ENCODE measurements at places on chromosomes 2 and 18.

DNA sequence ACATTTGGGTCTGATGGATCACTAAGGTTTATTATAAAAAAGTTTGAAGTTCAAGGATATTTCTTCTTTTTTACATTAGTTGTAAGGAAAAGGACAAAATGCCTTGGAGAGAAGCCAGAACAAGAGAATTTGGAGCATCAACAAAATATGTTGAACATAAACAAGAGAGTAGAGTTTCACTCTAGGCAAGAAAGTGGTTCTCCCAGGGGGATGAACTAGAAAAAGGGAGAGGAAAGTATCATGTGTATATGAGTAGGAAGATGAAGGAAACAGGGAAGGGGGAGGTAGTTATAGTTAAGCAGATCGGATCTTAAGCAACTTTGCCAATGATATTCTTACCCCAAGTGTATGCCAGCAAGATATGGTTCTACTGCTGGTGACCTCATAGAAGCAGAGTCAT, 63.8 kb upstream of the GALNT3 start:
- DNase-seq, result no peak

DNA sequence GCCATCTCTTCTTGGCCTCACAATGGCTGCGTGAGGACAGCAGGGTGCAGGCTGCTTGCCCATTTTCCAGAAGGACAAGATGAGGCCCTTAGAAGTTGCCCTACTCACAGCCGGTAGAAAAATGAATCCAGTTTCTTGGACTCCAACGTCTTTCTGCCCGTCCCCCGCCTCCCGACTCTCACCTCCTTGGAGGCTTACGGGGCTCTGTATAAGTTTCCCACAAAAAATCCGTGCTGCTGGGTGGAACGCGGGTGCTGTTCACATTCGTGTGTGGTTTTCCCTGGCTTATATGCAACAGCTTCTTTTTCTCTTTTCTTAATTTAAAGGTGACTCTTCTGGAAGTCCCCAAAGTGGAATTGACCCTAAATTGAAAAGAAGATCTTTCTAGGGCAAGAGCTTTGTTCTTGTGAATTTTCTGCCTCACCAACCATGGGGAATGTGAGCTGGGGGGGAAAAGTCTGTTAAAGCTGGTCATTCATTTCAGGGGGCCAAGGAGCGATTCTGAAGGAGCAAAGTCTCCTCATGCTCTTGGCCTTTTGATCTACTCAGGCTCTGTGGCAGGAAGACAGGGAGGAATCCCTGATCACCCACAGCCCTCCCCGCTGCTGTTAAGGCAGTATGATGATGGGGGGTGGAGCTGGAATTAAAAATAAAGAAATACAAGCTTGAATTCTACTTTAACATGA, 51.3 kb downstream of the DDX1 start:
- DNase-seq, result no peak

- DNase-seq, result no peak
Measured at GRCh38 chr2:95277246-95277906, 3.1 kb downstream of the PROM2 start.

- DNase-seq, result peak; percentile 65
Measured at GRCh38 chr2:111702119-111702803, 181.7 kb downstream of the ANAPC1 start.

DNA sequence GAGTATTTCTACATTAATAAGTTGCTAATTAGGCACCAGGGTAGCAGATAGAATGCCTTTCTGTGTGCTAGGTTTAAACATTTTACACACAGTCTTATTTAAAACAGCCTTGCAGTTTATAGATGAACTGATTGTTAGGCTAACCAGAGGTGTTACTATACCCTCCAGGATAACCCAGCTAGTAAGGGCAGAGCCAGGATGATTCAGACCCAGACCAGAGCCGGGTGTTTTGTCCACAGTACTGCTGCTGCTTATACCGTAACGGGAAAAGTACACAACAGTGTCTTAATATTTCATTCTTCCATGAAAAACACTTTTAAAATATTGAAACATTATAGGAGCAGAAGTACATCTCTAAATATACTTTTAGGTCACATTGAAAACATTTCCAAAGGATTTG, 82.7 kb downstream of the MALT1 start:
- no peak for DNase-seq

DNA sequence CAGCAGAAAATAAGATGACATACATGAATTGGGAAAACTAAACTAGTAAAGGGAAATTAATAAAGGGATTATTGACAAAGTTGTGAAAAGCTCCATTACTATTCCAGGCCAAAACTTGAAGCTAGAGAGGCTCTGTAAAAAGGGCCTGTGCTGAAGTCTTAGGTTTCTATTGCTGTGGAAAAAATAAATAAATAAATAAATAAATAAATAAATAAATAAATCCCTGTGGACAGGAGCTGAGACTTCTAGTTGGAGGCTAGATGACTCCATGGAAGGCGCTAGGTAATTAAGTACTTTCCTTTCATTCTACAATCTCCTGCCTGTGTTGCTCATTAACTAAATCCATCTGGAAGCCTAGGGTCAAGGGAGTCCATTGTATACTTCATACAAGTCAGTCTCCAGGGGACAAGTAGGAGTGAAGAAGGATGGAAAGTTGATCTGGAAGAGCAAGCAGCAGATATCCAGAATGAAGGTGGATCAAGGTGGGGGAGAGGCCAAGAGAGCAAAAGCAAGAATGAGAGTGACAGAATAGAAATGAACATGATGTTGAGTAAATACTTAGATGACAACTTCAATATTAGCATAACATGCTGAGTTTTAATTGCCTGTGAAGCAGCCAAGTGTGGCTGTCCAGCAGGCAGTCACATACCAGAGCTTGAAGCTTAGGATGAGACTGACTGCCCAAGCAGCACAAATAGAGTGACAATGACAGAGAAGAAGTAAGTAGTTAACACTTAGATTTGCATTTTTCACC, 26.2 kb upstream of the CCNT2 start:
- no peak for DNase-seq

DNA sequence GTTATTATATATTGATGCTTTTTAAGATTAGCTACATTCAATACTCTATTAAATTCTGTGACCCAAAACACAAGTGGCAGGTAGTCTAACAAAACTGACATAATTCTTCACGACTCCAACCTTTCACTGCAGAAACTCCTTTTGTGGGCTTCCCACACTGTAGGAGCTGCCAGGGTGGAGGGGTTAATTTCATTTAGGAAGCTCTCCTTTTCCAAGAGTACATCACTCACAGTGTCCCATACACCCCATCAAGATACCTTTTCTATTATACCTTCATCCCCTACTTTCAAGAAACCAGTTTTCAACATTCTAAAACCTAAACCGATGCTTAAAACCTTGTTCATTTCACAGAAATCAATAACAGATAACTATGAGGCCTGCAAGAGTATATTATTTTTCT, 825 bp downstream of the THUMPD2 start:
- DNase-seq, result no peak

DNA sequence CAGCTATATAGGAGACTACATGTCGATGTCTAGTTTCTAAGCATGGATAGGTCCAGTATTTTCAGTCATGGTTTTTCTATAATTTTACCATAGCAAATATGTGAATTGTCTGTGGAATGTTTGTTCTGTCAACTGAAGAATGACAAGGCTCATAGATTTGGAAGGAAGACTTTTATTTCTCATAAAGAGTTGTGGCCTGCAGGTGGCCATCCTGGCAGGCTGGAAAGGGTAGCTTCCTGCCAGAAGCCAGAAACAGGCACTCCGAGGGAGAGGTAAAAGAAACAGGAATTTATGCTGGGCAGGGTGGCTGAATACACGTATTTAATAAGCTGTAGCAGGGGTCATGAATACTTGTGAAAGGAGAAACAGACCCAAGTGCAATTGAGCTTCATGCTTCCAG, 182.1 kb downstream of the PARD3B start:
- no peak for DNase-seq

- DNase-seq, result no peak
Measured at GRCh38 chr2:231886071-231886681, 40.0 kb downstream of the NPPC start.

DNA sequence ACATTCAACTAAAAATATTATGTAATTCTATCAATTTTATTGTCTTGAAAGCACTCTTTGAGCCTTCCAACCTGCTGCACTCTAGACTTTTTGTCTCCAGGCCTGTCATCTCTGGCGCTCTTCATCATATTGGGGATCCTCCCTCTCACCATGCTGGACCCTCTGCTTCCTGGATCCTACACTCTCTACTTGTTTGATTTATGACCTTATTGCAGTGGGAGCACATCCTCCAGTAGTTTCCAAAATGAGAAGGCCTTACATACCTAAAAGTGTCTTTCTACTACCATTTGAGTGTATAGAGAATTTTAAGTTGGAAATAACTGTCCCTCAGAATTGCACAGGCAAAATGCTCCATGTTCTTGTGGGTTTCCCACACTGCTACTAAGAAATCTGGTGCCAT, 25.2 kb downstream of the PNO1 start:
- no peak for DNase-seq

DNA sequence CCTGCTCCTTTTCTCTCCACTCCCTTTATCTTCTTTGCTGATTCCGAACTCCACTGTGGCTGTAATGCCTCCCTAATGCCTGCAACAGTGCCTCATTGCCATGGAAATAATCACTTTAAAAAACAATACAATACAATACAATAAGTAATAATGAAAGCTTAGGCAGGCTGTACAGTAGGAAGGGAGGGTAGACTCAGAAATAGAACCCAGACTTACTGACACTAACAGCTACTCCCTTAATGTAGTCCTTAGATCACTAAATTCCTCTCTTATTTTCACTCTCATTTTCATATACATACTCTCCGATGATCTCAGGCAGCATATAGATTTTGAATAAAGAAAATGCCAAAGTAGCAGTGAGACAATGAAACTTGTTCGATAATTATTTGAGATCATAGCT, 70.2 kb downstream of the DLGAP1 start:
- DNase-seq, result no peak

DNA sequence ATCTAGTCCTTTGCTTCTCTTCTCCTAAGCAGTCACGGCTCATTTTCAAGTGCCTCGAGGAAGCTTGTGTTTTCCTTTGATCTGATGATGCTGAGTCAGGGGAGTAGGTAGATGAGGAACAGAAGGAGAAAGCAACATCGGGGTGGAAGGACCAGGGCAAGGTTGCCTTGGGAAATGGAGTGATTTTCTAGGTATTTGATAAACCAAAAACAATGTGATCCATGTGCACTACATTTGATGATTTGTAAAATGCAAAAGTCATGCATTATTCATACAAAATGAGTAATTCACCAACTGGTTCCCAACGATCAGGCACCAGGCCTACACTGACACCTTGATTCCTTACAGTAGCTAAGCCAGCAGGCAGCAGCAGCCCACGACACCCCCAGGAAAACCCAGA, 205.3 kb downstream of the ANAPC1 start:
- DNase-seq, result no peak

- DNase-seq, result no peak
Measured at GRCh38 chr2:120826716-120827410, 91.2 kb downstream of the GLI2 start.

- no peak for DNase-seq
Measured at GRCh38 chr18:49520661-49521145, 33.7 kb upstream of the C18orf32 start.

GRCh38 chr18:24987303-24988252, 364.4 kb downstream of the ZNF521 start:
- no peak for DNase-seq

DNA sequence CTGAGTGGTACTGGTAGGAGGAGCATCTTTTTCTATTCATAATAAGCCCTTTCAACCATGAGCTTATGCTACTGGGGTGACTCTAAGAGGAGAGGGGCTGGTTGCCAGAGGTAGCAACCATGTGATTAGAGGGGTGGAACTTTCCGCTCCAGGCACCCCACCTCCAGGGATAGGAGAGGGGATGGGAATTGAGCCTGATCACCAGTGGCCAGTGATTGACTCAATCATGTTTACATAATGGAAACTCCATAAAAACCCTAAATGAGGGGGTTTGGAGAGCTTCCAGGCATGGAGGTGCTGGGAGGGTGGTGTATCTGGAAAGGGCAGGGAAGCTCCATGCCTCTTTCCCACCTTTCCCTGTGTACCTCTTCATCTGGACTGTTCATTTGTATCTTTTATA, 46.6 kb upstream of the RHOB start:
- DNase-seq, result no peak

DNA sequence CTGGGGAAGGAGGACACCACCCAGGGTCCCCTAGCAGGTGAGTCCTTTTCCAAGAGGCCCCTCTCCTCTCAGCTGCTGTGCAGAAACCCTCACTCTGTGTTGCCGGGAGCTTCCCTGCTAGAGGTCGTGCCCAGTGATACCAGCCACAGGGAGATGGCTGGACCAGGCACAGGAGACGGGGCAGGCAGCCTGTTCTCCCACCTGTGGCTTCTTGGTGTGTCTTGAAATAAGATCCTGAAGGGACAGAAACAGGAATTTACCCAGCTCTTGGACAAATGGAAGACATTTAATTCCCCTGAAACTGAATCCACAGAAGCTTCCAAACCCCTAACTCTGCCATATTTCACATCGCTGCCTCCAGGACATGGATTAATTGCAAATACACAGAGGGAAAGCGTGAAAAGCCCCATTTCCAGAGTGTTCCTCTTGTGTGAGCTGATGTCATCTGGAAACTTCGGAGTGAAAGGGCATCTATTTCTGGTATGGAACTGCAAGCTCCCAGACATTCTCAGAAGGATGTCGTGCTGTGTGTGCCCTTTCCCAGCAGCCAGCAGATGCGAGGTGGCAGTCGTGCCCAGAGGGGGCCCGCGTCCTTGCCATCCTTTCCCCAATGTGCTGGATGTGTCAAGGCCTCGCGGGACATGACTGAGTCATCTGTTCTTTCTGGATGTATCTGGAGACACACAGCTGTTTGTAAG, 177.7 kb downstream of the SEPTIN10 start:
- DNase-seq, result no peak

GRCh38 chr18:52402814-52403213, 62.8 kb downstream of the DCC start:
- no peak for DNase-seq

DNA sequence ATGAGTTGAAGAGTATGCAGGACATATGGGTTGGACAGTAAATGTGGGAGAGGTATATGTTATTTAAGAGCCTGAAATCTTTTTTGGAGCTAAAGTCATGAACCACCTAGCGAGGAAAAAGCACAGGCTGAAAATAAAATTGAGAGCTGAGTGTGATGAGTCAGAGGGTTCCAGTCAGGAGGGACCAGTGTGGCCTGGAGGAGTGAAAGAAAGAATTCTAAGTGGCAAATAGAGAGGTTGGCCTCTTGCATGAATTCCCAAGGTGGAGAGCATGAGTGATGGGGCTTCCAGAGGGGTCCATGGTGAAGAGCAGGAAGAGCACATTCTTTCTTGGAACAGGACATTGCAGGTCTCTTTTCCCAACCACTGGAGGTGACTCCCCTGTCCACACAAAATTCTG, 282.6 kb downstream of the TDRD15 start:
- no peak for DNase-seq

- DNase-seq, result no peak
Measured at GRCh38 chr18:51531501-51531900, 334.0 kb upstream of the MEX3C start.

GRCh38 chr2:41743324-41743723, 304.5 kb upstream of the PKDCC start:
- DNase-seq, result no peak

- no peak for DNase-seq
Measured at GRCh38 chr18:46485675-46486194, 171.3 kb downstream of the LOXHD1 start.

- DNase-seq, result no peak
Measured at GRCh38 chr2:241854342-241855244, 4.1 kb downstream of the PDCD1 start.

Data from SHP77 (cell line).